ENCODE measurements at places on chromosomes 2 and 18.
A peak's percentile ranks its signal among the peaks of the same experiment; 100 is the strongest.

GRCh38 chr2:226963528-226963927 is 127.7 kb downstream of the RHBDD1 start:
- DNase-seq = no peak

DNA sequence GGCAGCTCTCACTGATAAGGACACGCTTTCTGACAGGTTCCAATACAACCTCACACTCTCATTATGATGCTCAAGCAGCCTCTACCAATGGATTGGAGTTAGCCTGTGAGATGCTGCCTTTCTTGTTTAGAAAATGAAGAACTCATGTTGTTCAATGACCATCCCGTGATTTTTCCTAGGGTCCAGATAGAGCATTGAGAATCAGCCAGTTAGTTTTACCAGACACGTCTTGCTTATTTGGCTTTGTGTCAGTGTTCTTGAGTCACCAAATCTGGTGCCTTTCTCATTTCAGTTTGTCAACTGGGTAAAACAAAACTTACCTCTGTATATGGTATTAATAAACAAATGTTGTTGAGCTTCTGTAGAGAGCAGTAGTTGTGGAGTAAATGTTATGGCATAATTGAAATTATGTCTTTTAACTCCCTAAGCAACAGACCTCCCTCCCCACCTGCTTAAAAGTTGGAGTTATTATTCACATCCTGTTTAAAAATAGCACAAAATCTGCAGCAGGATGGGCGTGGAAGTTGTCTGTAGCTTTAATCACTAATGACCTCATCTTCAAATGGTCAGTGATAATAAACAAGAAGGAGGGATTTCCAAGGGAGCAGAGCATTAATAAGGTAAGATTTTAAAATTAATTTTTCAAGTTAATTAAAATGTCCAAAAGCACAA is 167.3 kb downstream of the HRH4 start:
- no peak for DNase-seq

- no peak for DNase-seq
Measured at GRCh38 chr18:74803769-74804168, 206.1 kb downstream of the ZNF407 start.

DNA sequence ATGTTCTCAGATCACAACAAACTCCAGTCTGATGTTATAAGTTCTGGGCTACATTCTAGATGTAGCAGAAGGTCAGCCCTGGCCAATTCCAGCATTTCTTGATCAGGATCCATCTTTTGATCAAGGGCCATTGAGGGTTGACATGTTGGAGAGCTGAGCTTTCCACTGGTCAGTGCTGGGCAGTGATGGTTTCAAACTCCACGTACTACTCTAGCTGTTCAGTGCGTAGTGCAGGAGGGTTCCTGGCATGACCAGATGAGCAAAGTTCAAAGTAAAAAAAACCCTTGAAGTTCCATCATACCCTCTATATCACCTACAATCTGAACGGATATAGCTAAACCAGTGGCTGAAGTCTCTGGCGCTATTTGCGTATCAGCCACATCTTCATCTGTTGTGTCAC is 210.4 kb upstream of the OSR1 start:
- DNase-seq = no peak

GRCh38 chr18:79345981-79346380 is 49.7 kb upstream of the NFATC1 start:
- DNase-seq = no peak

GRCh38 chr2:108533832-108534583 is at the start of gene LIMS1:
LIMS1 (plus strand) TSS chr2:108534470; CDS start chr2:108534563, 93 bp downstream.
- peak; percentile 65 for DNase-seq

- no peak for DNase-seq
Measured at GRCh38 chr2:629961-630360, 47.2 kb downstream of the TMEM18 start.

DNA sequence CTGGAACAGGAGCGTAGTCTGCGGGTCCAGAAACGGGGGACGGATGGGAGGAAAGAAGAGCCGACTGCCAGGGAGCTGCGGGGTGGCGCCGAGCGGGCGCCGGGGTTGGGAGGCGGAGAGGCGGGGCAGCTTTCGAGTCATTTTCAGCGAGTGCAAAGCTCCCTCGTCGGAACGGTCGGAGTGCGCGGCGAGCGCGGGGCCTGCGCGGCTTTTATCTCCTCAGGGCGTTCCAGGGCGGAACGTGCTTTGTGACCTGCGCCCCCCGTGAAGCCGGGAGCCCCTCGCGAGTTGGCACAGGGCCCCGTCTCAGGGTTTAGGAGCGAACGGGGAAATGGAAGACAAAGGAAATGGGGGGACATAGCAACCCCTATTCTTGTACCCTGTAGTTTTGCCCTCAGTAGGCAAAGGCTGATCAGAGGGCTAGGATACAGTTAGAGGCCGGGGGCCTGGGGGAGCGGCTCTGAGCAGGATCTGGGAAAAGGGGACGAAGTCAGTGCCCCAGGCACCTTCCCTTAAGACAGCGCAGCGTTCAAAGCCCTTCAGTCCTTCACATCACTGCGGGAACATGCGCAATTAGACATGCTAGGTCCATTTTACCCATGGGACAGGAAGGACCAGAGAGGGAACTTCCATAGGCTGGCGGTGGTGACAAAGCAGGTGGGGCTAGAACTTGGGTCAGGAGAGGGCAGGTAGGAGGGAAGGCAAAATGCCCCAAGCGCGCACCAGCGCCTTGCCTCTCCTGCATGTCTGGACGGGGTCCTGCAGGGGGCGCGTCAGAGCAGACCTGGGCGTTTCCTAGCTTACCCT is 60.1 kb upstream of the IL1RL1 start:
- DNase-seq = no peak

DNA sequence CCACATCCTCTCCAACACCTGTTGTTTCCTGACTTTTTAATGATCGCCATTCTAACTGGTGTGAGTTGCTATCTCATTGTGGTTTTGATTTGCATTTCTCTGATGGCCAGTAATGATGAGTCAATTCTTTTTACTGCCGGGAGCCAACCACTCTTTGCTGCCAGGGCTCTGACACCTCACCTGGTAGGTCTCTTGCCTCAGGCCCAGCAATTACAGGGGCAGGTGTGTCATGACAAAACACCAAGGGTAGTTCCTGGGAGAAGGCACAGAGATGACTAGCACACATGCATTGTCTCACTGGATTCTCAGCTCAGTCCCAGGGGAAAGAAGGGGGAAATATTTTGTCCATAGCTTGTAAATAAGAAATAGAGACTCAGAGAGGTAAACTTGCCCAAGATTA is 122.3 kb downstream of the CHST9 start:
- no peak for DNase-seq

- DNase-seq = no peak
Measured at GRCh38 chr18:79246309-79247108, 149.2 kb upstream of the NFATC1 start.

DNA sequence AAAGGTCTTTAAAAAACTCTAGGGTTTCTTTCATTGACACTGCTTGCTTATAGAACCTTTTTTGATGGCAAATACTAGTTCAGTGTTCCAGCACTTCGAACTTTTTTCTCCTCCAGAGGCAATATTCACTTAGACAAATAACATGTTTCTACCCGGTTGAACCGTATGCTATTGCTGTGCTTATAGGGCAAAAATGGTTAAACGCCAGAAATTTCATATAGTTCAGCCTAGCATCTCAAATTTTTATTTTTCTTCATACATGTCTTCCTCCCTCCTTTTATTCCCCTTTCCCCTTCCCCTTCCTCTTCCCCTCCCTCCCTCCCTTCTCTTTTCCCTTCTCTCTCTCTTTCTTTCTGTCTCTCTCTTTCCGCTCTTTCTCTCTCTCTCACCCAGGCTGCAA is 96.9 kb upstream of the FSHR start:
- DNase-seq = no peak

DNA sequence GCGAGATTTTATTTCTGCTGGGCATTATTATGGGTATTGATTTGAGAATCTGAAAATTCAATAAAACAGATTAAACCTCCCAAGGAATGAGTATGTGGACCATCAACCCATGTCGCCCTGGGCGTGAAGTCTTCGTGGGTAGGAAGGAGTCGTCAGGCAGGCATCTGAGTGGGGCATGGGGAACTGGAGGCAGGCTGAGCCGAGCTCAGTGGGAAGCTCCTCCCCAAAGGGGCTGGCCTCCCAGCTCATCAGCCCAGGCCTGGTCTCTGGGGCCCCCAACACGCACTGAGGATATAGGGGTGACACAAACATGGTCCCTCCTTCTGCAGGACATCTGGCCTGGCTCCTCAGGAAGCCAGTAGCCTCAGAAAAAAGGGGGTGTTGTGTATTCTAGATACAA is 265.2 kb downstream of the TFCP2L1 start:
- DNase-seq = no peak

- DNase-seq = no peak
Measured at GRCh38 chr2:20229322-20230113, 4.6 kb upstream of the SDC1 start.
